ENCODE measurements at places on chromosomes 2 and 18.

GRCh38 chr2:21467910-21468309, 344.1 kb downstream of the TDRD15 start:
- no peak for DNase-seq

- DNase-seq, result no peak
Measured at GRCh38 chr18:12863687-12864216, 20.3 kb downstream of the PTPN2 start.

DNA sequence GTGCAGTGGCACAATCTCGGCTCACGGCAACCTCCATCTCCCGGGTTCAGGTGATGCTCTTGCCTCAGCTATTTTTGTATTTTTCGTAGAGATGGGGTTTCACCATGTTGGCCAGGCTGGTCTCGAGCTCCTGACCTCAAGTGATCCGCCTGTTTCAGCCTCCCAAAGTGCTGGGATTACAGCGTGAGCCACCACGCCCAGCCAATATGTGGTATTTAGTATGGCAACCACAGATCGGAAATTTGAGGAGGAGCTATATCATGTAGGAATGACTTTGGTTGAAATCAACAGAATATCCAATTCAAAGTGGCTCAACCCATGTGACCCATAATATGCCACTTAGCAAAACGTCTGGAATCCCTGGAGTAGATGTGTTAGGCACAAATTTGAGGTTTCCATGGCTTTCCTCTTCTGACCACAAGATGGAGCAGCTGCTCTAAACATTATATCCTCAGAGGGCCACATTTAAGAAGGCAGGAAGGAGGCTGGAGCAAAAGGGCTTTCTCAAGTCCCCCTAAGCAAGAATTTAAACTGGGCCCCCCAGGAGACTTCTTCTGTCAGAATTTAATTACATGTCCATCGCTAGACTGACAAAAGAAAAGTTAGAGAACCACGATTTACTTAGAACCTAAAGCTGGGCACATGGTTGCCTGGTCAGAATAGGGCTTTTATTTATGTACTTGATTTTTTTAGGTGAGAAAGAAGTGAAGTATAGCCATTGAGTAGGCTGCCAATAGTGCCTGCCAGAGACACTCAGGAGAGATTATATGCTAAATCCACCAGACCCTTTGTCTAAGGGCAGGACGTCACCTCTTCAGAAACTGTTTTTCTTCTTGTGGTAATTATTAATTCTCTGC, 49.6 kb upstream of the ITSN2 start:
- DNase-seq, result no peak

DNA sequence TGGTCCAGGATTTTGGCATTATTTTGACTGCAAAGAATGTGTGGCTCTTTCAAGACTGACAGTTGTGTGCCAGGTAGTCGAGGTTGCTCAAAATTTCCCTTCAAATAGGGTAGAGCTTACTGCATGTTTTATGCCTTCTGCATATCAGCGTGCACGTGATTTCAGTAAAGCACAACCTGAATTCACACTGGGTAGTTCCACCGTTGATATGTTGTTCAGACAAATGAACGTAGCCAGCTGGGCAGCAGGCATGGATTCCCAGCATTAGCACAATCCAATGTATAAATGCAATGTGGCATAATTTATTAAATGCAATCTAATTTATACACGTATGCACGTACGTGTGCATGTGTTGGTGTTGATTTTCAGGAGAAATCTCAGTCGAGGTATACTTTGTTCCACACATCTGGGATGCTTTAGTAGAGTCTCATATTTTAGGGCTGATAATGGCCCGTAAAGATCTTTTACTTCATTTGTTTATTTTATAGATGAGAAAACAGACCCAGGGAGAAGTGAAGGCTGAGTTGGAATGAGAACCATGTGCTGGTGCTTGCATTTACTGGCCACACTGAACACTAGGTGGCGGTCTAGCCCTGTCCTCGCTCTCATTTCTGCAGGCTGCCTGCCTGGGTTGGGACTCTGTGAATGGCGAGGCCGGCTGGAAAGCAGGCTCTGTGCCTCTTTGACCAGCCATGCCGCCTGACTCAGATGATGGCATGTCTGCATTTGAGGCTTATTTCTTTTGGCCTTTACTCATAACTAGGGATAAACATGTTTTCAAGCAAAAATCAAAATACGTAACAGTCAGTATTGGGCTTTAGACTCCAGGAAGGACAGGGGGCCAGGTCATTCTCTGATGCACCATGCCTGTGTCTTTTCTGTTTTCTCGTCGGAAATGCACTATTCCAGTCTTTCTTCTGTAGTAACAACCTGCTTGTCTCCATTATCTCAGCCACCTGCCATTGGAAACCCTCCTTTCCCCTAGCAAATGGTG, 120.4 kb downstream of the RNF144A start:
- no peak for DNase-seq

DNA sequence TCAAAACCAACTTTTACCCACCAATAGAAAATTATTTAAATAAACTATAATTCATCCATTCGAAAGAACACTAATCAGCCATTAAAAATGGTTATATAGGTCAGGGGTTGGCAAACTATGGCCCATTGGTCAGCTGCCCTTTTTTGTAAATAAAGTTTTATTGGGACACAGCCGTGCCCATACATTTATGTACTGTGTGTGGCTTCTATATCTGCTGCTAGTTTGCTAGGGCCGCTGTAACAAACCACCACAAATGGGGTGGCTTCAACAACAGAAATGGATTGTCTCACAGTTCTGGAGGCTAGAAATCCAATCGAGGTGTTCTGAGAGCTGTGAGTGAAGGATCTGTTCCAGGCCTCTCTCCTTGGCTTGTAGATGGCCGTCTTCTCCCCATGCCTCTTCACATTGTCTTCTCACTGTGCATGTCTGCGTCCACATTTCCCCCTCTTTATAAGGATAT, 7.0 kb upstream of the TXNDC2 start:
- no peak for DNase-seq

- DNase-seq, result no peak
Measured at GRCh38 chr2:37601569-37601968, 69.9 kb downstream of the CDC42EP3 start.

GRCh38 chr2:108536133-108536780, 2.0 kb downstream of the LIMS1 start:
- DNase-seq, result no peak

DNA sequence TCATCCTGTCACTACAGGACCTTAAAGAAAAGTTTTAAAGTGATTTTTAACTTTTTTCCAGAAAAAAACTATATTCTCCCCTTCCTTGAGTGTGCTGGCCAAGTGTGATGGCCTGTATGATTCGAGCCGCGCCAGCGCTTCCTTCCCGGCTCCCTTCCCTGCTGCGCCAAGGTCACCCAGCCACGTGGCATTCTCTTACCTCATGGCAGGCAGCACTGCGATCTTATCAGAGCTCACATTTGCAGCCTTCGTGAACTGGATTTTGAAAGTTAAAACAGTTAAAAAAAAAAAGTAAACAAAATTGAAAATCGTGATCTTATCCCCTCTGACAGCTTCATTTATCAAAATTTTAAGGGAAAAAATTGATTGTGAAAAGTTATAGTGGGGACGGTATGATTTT, 279.8 kb downstream of the PTGR3 start:
- DNase-seq, result no peak

DNA sequence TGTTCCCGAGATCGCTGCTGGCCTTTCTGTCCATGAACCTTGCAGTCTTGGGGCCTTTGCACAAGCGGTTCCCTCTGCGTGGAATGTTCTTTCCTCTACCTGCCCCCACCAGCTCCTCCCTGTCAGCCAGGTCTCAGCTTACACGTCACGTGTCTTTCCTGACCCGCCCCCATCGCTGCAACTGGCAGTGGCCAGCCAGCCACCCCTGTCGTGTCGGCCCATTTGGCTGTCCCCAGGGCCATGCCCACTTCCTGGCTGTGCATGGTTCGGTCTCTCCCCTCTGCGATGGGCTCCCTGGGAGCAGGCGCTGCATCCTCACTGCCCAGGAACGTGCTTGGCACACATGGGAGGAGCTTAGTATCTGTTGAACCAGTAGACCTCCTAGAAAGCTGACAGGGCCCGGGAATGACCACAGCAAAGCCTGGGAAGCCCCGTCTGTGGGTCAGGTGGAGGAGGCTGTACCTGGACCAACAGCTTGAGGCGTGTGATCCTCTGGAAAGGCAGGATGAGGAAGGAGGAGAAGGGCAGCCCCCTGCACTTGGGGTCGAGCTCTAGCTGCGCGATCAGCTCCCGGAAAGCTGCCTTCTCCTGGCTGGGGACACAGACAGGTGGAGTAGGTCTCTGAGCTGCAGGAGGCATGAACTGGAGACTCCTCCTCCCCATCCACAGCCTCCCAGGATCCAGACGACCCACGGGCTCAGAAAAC, 21.0 kb downstream of the SNORC start:
- no peak for DNase-seq

DNA sequence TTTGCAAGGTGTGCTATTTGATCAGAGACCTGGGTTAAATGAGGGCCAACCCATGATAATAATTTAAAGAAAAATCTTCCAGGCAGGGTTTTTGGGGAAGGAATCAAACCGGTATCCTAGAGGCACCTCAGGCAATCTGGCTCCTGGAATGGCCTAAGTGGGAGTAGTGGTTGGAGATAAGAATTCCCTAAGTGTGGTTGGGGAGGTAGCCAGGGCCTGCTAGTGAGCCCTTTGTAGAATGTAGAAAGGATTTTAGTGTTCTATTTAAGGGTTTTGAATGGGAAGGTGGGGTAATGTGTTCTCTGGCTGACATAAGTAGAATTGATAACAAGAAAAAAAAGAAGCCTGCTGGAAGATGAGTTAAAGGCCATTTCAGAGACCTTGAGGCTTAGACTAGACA, 422.2 kb downstream of the XIRP2 start:
- no peak for DNase-seq

DNA sequence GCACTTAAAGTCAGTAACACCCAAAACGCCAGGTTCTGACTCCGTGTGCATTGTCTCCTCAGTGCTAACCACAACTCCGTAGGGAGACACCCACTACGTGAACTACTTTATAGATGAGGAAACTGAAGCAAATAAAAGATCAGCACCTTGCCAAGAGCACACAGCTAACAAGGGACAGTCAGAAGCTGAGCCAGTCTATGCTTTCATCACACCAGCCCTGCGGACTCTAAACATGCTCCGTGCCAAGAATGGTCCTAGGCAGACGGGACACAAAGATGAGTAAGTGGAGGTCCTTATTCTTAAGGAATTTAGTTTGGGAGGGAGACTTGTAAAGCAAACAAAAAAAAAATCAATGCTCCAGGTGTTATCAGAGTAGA, 9.6 kb downstream of the MBOAT2 start:
- DNase-seq, result no peak

- no peak for DNase-seq
Measured at GRCh38 chr2:108412995-108413710, 35.4 kb downstream of the SULT1C4 start.

DNA sequence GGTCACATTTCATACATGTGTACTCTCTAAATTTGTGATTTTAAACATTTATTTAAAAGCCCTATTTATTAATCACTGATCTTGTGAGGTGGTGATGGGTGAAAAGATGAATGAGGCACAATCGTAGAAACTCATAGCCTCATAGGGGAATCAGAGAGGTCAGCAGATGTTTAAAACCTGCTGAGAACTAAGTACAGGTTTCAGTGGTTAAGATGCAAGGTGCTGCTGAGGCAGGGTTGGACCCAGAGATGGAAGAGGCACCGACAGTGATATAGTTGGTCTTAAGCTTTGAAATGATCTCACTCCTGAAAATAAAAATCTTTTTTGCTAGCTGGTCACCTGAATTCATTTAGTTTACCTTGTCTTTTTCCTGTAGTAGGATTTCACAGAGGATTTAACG, 49.6 kb downstream of the LINC00305 start:
- DNase-seq, result no peak

GRCh38 chr2:82498777-82499443, 1960.2 kb downstream of the SUCLG1 start:
- no peak for DNase-seq

DNA sequence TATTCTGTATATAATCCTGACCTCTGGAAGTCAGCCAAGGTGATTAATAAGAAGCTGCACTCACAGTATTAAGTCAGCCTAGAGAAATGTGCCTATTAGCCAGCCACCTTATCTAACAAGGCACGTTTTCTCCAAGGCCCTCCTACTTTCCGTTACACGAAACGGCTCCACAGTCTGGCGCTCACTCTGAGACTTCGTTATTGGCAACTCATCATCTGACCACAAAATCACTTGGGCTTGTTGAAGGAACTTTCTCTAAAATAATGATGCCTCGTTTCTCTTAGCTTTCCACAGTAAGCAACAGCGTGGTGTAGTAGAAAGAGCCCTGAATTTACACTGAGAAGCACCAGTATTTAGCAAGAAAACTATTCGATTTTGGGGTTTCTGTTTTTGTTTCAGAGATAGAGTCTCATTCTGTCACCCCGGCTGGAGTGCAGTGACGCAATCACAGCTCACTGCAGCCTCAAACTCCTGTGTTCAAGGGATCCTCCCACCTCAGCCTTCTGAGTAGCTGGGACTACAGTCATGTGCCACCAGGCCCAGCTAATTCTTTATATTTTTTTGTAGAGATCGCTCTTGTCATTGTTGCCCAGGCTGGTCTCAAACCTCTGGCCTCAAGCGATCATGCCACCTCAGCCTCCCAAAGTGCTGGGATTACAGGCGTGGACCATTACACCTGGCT, 53.6 kb upstream of the SLC14A1 start:
- DNase-seq, result no peak

GRCh38 chr2:164024396-164024795, 288.6 kb upstream of the FIGN start:
- DNase-seq, result no peak

DNA sequence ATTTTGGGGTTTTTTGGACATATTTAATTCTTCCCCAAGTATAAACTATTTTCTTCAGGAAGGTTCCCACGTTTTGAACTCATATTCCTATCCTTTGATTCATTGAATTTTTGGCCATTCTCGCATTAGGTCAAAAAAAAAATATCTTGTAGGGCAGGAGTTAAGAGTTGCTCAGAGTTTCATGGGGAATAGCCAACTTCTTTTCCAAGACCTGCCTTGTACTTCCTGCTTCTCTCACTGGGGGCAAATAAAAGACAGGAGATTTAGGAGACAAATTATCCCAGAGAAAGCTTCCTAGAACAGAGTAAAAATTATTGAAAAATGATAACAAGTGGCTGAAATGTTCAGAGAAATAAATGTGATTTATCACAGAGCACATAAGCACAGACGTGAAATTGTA, 55.2 kb upstream of the BCL11A start:
- DNase-seq, result no peak

DNA sequence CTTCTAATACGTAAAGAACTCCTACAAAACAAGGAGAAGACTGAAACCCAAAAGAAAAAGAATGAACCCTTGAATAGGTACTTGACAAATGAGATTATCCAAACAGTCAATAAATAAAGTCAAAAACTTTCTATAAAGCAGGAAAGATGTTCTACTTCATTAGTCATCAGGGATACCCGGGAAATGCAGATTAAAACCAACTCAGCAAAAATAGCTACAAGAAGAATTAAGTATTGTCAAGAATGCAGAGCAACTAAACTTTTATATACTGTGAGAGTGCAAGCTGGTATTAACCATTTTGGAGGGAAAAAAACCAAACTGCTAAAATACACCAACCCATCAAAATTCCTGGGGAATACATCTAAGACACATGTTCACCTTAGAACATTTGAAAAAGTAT, 10.4 kb downstream of the TXNL1 start:
- no peak for DNase-seq

DNA sequence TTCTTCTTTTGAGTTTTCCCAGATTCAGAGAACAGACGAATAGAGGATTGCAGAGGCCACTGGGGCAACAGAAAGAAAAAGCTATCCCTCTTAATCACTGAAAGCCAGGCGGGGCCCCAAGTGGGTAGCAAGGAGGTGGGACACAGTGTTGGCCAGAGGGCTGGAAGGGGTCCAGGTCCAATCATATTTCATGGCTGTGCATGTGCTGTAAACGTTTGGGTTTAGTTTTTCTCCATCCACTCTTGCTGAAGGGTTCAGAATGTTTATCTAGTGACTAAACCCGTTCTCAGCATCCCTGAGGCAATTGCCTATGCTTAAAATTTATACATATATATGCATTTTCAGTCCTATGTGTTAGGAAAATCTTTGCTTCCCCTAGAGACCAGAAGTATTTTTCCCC, 99.4 kb upstream of the EPHA4 start:
- DNase-seq, result no peak

Data from stimulated activated CD8-positive, alpha-beta memory T cell treated with anti-CD3 and anti-CD28 coated beads, Interleukin-15, amount 100 ng/mL, for 4 hours (primary cell).